ENCODE measurements at places on chromosomes 5 and 9.

- no peak for DNase-seq
These were observed 11.5 kb upstream of the MAP3K1 start for GRCh38 chr5:56803894-56804293.

DNA sequence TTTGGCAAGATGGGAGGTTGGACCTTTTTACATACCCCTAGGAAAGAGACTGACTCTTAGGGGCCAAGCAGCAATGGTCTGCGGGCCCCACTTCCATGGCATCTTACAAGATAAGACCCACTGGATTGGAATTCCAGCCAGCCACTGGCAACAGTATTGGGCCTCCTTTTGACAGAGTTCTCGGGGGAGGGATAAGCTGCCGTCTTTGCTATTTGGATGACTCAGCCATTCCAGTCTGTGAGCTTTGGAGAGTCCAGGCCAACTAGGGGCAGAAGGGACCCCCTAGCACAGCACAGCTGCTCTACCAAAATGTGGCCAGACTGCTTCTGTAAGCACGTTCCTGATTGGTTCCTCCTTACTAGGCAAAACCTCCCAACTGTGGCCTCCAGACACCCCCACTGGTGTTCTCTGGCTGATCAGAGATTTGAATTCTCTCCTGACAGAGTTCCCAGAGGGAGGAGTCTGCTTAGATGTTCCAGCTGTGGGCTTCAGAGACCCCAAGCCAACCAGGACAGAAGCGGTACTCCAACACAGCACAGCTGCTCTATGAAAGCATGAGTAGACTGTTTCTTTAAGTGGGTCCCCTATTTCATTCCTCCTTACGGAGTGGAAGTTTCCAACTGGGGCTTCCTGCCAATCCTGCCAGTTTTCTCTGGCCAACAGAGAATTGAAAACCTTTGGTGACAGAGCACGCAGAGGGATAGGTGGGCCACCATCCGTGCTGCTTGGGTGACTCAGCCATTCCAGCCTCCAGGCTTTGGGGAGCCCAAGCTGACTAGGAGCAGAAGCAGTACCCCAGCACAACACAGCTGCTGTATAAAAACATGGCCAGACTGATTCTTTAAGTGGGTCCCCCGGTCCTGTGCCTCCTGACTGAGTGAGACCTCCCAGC lies 672.1 kb upstream of the RIOK2 start:
- no peak for DNase-seq

GRCh38 chr9:93132287-93132927 lies 1.6 kb downstream of the NINJ1 start:
- DNase-seq, result no peak

DNA sequence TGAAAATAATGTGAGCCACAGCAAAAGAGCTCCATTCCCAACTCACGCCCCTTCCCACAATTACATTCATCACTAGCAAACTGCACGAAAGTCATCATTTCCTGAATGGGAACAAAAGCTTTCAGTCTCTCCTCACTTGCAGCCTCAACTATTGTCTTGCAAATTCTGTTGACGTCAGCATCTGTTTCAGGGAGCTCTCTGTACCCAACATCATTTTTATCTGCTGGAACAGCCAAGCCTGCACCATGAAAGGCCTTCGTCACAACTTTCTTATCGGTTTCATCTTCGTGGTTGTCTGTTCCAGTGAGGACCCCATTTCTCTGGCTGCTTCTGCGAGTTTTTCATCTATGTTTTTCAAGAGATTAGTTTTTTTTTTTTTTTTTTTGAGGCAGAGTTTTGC lies 14.3 kb upstream of the RNF130 start:
- no peak for DNase-seq

DNA sequence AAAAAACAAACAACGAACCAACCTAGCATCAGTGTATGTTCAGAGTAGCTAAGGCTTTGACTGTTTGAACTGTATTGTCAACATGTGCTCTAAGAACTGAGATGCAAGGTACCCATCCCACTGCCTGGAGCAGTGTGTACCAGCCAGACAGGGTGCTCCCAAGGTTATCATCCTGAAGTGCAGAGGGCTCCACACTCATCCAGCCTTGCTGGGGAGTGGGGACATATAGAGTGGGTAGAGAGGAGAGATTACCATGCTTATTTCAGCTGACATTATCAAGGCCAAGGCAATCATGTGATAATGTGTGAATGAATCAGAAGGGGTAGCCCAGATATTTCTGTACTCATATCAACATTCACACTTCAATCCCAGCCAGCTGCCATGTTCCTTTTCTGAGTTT lies 68.7 kb upstream of the ZNF622 start:
- no peak for DNase-seq

- DNase-seq, result no peak
These were observed 440.0 kb downstream of the ENC1 start for GRCh38 chr5:74200560-74200959.

- no peak for DNase-seq
These were observed 79.8 kb downstream of the HSD17B3 start for GRCh38 chr9:96222132-96222531.

- DNase-seq, result no peak
These were observed 18.9 kb downstream of the MUSK start for GRCh38 chr9:110687497-110687896.

DNA sequence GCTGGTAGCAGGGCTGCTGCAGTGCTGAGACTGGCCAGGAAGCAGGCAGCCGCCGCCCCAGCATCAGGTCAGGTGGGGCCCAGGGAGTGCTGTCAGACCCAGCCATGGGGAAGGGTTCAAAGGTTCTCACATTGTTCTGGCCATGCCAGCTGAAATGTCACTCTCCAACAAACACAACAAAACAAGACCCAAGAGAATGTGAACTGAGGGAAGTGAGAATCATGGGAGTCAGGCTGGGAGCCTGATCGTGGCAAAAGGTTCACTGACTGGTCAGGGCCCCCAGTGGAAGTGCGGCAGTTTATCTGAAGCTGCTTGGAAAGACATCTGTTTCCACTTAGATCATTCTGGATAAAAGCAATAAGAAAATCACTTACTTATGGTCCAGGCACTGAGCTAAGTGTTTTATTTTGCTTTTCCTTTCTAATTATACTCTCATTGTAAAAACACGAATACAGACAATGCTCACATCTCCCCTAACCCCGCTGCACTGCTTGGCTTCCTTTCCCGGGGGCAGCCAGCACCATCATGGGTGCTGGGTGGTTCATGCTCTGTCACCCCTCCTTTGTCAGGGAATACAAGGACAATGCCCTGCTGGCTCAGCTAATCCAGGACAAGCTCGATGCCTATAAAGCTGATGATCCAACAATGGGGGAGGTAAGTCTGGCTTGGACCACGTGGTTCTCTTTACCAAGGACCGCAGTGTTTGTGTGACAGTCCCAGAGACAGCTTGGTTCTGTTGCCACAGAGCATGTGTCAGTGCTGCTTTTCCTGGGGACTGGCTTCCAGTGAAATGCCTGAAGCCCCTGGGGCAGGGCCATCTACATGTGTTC lies 41.9 kb upstream of the CFAP157 start:
- no peak for DNase-seq

GRCh38 chr5:123868881-123869280 lies 356.9 kb downstream of the CSNK1G3 start:
- DNase-seq, result no peak

DNA sequence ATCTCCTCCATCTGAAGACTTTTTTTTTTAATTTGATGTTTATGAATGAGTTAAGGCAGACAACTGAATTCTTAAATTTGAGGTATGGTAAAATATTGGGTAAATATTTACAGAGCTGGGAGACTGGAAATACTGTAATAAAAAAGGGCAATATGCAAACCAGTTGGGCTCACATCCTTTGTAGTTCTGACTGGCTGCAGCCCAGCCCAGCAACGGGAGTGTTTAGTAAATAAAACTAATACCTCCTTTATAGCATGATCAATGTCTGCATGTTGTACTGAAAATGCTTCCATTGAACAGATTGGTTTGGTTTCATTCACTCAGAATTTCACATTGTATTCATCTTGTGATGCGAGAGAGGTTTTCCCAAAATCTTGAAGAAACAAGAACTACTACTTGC lies 365.0 kb downstream of the DMRT2 start:
- no peak for DNase-seq

- no peak for DNase-seq
These were observed 31.9 kb upstream of the F2R start for GRCh38 chr5:76683816-76684731.

GRCh38 chr9:94894094-94894699 lies 167.7 kb downstream of the AOPEP start:
- DNase-seq, result no peak

DNA sequence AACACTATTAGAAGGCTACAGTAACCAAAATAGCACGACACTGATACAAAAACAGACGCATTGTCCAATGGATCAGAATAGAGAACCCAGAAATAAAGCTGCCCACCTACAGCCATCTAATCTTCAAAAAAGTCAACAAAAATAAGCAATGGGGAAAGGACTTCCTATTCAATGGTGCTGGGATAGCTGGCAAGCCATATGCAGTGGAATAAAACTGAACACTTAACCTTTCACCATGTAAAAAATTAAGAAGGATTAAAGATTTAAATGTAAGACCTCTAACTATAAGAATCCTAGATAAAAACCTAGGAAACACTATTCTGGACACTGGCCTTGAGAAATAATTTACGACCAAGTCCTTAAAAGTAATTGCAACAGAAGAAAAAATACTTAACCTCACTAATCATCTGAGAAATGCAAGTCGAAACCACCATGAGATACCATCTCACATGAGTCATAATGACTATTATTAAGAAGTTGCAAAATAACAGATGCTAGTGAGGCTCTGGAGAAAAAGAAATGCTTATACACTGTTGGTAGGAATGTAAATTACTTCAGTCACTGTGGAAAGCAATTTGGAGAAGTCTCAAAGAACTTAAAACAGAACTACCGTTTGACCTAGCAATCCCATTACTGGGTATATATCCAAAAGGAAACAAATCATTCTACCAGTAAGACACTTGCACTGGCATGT lies 203.3 kb upstream of the CDH9 start:
- DNase-seq, result no peak

GRCh38 chr9:14348373-14349145 lies 34.6 kb upstream of the NFIB start:
- no peak for DNase-seq

DNA sequence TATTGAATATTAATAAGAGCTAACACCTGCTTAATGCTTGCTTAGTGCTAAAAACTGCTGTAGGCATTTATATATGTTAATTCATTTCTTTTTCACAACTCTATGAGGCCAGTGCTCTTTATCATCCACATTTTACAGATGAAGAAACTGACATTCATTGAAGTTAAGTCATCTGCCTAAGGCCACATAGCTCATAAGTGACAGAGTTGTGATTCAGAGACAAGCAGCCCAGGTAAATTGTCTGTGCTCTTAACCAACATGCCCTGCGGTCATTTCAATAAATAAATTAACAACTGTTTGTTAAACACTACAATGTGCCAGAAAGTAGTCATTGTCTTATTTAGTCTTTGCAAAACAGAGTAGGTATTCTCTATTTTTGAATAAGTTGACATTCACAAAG lies 1354.4 kb upstream of the C9orf72 start:
- DNase-seq, result no peak

DNA sequence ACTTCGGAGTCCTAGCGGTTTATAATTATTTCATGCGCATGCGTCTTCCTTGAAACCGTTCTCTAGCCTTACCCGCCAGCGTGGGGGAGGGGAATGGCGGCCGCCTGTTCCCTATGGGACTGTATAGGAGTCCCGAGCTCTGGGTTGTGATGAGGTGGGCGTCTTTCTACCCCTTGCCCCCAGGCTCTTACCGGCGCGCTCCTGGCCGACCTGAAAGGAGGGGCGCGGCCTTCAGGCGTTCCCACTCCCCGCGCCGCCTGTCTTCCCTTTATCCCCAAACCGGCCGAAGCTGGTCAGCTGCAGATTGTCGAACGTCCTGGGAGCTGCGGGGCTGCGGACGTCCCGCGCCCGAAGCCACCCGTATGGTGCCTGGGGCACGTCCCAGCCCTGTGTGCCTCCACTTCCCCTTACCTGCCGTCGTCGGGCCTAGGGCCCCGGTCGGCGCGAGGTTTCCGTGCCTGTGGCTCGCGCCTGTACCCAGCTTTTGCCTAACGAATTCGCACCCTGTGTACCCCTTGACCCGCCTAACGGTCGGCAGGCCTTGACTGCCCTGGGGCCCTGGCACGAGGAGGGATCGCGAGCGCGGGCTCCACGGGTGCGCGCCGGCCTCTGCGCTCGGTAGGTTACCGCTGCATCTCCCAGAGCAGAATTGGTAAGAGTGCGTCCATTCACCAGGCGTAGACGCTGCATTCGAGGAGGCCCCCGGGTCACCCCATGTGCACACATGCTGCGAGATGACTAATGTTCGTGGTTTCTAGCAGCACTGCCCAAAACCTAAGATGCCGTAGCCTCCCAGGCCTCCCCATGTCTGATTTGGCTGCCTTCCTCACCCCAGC lies 653 bp upstream of the HNRNPH1 start:
- DNase-seq, result no peak

GRCh38 chr5:36300191-36300926 lies 1.3 kb downstream of the RANBP3L start:
- no peak for DNase-seq

GRCh38 chr5:32713770-32714381 lies 2.8 kb downstream of the NPR3 start:
- no peak for DNase-seq

DNA sequence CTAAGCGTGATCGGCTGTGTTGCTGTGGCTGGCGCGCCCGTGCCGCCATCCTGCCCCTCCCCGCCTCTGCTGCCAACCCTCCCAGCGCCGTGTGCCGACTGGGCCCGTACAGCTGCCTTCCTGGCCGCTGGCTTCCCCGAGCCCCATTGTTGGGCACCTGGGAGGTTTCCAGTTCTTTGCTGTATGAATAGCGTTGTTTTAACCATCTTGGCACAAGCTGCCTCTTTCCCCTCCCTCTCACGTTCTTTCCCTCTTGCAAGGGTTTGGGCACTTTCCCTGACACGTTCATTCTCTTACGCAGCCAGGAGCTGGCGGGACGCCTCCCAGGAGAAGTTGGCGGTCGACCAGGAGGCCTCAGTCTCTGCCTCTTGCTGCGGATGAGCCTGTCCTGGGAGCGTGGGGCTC lies 43.1 kb upstream of the RXRA start:
- no peak for DNase-seq

DNA sequence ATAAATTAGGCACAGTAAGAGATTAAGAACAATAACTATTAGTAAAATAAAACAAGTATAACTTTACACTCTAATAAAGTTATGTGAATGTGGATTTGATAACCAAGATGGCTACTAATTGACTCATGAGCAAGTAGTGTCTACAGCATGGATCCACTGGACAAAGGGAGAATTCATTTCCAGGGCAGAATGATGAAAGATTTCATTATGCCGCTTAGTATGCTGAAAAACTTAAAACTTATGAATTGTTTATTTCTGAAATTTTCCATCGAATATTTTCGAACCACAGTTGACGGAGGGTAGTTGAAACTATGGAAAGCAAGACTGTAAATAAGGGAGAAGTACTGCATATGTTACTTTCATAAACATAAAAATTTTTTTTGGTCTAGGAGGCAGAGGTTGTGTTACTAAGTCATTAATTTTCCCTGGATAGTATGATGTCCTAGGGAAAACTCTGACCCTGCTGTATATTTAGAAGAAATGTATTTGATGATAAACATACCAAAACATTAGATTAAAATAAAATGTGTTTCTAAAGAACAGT lies 24.9 kb upstream of the TARS1 start:
- DNase-seq, result no peak

GRCh38 chr9:83582029-83582428 lies 40.9 kb upstream of the IDNK start:
- no peak for DNase-seq
